ENCODE measurements at places on chromosomes 2 and 18.
A peak's percentile ranks its signal among the peaks of the same experiment; 100 is the strongest.

DNA sequence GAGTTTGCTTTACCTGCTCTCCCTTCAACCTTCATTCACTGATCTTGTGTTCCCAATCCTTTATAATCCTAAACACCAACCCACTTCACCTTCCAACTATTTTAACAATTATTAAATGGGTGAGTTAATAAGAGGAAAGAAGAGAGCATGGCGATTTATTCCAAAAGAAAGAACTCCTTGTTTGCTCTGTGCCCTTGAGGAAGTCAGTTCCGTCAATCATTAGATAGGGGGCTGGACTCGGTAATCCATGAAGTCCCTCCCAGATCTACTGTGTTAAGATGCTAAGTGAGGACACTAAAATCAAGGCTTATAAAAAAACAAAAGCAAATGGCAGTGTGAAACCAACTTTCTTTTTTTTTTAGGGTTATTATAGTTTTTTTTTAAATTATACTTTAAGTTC lies 589.9 kb downstream of the XIRP2 start:
- DNase-seq: no peak

DNA sequence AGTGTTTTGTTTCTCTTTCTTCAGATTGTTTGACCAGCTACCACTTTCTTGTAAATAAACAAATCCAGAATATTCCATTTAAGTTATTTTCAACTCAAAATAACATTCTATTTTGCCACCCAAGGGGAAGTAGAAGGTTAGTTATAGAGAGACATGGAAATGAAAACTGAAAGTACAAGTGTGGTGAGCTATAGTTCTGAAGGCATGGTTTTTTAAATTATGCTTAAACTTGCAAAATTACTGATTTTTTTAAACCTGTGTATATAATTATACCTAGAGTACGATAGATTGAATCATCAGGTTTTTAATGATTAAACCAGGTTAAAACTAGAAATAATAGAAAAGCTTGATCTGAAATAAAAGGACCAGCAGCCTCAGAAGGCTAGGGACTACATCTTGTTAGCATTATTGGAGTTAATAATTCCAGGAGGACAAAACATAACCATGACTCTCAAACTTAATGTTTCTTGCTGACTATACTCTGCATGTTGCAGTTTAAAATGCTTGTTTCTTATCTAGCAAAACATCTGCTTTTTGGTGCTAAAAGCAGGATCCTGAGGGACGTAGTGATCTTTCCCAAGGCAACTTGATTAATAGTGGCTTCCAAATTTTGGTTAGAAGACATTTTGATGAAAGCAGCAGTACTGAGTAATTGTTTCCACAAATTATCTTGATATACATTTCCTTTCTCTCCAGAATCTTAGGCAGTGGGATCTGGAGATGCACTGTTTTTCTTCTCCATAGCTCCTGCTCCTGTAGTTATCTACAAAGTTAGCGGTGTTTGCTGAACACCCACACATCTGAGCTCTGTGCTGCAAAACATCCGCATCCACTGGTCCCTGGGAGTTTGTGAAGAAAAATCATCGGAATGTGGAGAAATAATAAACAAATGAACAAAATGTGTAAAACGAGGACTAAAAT lies 327.2 kb upstream of the PKDCC start:
- no peak for DNase-seq

DNA sequence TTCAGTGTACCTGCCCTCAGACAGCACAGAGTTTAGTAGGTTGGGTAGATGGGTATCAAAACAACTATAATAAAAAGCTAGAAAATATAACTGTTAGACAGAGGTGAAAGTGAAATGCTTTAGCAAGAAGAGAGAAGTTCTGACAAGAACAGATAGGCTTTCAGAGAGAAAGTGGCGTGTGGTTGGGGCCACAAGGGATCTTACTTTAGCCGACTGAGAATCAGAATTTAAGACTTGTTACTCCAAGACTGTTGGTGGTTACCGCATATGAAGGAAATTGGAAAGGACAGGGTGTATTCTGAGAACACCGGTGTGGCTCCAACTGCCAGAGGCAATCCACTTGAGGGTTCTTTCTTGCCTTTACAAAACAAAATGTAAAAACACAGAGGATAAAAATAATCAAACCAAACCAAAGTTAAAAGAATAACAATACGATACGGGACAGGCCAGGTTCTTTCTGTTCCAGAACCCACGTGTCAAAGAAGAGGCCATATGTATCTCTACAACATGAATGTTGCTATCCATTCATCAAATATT lies 44.4 kb upstream of the AGPS start:
- DNase-seq: no peak

DNA sequence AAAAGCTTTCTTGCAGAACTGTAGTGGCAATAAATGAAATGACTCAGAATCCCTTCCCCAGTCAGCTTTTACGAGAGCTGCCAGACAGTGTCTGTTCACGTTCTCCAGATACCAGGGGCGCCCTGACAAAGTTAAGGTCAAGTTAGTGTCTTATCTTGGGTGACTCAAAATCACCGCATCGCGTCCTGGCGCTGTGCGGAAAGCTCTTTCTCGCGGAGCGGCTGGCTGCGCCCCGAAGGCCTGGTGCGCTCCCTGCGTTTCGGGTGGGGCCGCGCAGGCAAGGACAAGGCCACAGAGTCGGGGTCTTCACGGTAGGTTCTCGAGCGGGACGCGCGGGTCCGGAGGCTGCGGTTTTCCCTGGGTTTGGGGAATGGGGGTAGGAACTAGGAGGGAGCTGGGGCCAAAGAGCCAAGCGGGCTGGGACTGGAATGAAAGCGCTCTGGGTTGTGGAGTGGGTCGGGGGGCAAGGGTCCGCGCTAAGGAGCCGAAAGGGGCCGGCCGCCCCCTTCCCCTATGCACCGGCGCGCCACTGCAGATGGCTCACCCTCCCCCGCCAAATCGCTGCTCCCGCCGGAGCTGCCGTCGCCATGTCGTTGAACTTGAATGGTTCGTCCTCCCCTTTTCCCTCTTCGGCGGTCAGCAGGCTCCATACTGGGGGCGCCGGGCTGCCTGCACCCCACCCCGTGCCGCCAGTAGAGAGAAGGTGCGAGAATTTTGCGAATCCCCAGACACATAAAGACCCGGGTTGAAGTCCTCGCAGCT lies 2.6 kb upstream of the HOXD11 start:
- DNase-seq: no peak

- DNase-seq: no peak
Observed at GRCh38 chr2:218992703-218993344, 398 bp downstream of the CRYBA2 start.

GRCh38 chr2:7738596-7738995 lies 821.4 kb downstream of the RNF144A start:
- no peak for DNase-seq

- peak; percentile 30 for DNase-seq
Observed at GRCh38 chr18:46946656-46947282, 29.4 kb downstream of the KATNAL2 start.

- no peak for DNase-seq
Observed at GRCh38 chr2:80852079-80852807, 547.7 kb upstream of the LRRTM1 start.

- DNase-seq: no peak
Observed at GRCh38 chr18:62523631-62524439, 1.0 kb downstream of the ZCCHC2 start.

DNA sequence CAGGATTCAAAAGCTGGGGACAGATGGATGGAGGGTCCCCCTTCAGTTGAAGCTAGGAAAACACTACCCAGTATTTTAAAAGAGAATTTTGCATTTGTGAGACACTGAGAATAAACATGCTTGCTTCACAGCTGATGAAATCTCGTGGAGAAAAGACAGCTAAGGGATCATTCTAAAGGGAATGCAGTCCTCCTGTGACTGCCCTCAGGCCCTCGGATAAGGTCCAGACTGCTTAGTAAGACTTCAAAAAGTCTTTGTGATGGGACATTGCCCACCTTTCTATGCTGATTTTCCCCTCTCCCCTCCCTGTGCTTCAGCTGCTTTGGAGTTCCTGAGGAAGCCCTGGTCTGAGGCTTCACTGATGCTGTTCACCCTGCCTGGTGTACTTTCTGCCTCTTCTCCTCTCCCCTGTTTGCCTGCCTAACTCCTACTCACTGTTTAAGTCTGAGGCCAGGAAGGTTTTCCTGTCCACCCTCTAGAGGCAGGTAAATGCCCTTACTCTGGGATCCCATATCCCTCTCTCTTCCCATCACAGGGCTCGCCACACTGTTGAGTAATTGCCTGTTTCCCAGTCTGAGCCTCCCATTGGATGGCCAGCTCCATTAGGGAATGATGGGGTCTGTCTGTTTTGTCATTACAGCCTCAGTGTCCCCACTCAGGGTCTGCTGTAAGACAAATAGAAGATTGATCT lies 26.6 kb downstream of the POLE4 start:
- no peak for DNase-seq

GRCh38 chr2:159196393-159196925 lies 90.0 kb downstream of the WDSUB1 start:
- no peak for DNase-seq

- DNase-seq: no peak
Observed at GRCh38 chr2:172962082-172962481, 113.6 kb upstream of the MAP3K20 start.

DNA sequence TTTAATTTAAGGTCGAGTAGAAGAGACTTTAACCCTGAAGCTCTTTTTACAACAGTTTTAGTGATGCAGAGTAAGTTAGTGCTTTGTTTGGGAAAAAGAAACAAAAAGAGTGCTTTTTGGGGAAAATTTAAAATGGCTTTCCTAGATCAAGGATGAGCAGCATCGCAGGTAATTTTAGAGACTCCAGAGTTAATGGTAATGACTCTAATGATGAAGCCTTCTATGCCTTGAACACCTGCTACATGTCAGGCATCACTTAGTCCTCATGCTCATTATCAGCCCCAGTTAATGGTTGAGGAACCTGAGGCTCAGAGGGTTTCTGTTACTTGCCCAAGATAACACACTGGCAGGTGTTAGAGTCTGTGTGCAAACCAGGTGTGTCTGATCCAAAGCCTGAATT lies 167.8 kb downstream of the ACOXL start:
- DNase-seq: no peak

- DNase-seq: no peak
Observed at GRCh38 chr18:27497246-27497645, 312.1 kb upstream of the CHST9 start.

DNA sequence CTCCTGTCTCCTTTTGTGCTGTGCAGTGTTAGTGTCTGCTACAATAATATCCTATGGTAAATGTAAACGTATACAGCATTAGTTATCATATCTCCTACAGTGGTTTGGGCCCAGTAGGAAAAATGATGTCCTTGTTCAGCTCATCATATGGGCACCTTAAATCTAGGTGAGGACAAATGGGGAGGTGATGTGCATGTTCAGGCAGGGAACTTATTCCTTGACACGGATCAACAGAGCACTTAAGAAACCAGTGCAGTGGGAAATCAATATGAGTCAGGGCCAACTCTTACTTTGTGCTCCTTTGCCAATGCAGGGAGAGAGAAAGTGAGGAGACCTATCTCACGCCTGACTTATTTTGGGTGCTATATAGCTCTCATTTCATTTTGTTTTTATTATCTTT lies 76.4 kb downstream of the KLHL14 start:
- DNase-seq: no peak

- DNase-seq: no peak
Observed at GRCh38 chr2:230589497-230590015, 123.1 kb upstream of the CAB39 start.

DNA sequence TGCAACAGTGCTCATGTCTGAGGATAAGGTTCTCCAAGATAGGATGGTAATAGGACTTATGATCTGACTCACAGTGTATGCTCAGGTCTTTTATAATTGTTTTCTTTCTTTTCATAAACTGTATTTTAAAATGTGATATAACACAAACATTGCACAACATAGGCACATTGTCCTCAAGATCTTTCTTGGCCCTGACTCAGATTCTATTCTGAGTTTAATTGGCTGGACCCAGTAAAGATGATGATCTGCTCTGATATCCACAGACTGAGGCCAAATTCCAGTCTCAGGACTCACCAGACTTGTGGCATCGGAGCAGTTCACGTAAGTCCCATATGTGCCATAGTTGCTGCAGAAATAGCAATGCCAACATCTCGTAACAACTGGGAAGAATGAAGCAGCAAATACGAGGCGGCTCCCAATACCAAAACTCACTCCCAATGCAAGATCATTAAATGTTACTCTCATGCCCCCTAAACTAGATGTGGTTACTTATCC lies 448.9 kb upstream of the SLC14A2 start:
- DNase-seq: no peak

GRCh38 chr2:205868773-205869333 lies 186.6 kb downstream of the NRP2 start:
- DNase-seq: no peak

DNA sequence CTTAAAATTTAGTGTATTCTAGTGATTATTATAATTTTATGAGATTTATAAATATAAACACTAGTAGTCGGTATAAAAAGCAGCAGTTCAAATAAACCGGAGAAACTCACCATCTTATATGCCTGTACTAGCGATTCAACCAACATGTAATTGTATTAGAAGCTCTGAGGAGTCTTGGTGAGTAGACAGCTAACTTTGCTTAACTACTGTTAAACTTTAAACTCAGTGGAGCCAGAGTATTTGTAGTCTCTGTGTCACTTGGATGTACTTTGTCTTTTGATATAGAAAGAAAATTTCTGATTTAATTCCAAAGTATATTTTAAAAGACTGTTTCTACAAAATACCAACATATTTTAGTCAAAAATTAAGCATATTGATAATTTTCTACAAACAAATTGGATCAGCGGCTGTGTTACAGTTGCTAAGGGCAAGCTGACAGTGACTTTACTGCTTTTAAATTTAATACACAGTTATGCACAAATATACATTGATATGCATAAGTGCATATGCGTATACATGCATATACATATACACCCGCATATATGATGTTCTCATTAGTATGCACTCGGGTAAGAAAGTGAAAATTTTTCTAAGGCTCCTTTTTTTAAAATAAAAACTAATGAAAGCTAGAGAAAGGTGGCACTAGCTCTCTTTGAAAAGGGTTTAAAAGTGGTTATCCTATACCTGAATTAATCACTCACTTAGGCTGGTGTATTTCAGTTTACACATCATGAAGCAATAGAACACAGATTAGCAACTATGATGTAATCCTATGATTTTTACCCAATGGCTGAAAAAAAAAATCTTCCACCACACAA lies 374.5 kb downstream of the NCKAP5 start:
- no peak for DNase-seq

DNA sequence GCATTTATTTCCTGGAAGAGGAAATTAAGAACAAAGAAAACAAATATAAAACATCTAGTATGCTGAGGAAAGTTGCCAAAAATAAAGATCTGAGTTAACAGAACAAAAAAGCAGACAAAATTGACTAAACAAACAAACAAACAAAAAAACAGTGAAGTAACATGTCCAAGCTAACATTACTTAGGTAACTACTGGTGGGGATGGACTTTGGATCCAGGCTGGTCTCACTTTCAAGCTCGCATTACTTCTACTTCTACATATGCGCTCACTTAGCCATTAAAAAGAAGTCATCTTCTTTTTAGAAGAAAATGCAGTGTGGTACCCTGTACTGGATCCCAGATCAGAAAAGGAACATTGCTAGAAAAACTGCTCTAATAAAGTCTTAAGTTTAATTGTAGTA lies 358.9 kb downstream of the NCKAP5 start:
- DNase-seq: no peak

DNA sequence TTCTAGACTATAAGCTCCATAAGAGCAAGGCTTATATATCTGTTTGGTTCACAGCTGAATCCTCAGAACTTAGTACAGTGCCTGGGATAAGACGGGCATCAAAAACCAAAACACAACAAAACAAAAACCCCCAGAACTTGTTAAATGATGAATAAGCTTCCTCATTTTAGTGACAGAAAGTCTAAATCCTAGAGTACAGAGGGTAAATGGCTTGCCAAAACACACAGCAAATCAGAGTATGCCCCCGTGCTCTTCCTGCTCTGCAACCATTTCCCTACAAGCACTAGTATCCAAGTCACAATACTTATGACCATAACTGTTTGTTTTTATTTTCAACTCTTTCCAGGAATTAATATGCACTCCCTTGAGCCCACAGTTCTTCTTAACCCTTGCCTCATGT lies 10.1 kb downstream of the ZNF521 start:
- DNase-seq: no peak
